ENCODE measurements at places on chromosomes 2 and 18.
A peak's percentile ranks its signal among the peaks of the same experiment; 100 is the strongest.

DNA sequence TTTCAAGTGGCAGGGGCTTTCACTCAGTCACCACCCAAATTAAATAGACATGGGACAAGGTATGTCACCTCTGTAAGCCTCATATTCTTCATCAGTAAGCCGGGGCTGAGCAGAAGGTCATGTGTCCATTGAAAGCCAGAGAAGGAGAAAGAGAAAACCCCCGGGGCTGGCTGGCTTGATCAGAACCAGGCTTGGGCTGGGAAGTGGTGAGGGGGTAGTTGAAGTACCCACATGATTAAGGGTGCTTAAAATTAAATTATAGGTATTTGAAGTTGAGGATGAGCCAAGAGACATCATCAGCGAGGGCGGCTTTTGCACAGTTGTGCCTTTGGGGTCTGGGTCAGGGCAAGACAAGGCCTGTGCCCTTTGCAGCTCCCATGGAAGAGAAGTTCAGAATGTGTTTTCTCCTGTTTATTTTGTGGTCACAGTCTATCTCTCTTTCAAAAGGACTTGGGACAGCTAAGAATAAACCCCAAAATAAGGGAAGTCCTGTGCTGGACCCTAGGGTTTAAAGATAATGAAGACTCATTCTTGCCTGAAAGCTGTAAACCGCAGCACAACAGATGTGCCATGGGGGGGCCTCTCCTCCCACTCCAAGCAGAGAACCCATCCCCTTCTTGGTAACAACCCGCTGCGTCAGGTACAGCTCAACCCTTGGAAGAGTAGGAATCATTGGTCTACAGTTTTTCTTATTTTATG, 10.7 kb downstream of the DBI start:
- no peak for DNase-seq

DNA sequence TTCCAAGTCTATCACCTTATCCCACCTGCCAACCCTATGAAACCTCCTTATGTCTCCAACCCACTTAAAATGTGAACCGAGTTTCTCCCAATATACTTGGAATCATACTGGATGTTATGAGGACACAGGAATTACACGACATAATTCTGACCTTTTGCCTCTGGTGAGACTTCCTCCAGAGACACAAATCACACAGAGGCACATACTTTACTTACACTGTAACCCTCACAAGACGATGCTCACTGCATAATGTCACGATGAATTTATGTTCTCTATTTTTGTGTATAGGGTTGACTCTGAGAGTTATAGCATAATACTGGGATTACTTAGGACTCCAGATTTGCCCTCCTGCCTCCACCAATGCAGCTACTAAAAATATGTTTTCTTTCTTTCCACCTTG, 28.0 kb upstream of the SETBP1 start:
- DNase-seq = no peak

- DNase-seq = no peak
Measured at GRCh38 chr2:68980956-68981355, 6.5 kb downstream of the GKN1 start.

- DNase-seq = peak; percentile 2
Measured at GRCh38 chr18:77765468-77765867, 515.8 kb downstream of the GALR1 start.

DNA sequence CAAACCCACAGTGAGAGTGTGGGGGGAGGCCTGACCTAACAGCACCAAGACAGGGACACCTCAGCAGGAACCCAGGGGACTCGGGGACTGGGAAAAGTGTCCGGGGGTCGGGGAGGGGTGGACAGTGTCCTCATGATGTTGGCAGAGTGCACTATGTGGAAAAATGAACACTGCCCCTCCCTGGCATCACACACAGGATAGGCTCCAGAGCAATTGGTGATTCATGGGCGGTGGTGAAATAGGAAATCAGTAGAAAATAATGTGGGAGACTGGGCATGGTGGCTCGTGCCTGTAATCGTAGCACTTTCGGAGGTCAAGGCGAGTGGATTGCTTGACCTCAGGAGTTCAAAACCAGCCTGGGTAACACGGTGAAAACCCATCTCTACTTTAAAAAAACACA, 3.6 kb upstream of the ANO7 start:
- DNase-seq = no peak

GRCh38 chr2:170339750-170340692, 162.1 kb downstream of the MYO3B start:
- no peak for DNase-seq

DNA sequence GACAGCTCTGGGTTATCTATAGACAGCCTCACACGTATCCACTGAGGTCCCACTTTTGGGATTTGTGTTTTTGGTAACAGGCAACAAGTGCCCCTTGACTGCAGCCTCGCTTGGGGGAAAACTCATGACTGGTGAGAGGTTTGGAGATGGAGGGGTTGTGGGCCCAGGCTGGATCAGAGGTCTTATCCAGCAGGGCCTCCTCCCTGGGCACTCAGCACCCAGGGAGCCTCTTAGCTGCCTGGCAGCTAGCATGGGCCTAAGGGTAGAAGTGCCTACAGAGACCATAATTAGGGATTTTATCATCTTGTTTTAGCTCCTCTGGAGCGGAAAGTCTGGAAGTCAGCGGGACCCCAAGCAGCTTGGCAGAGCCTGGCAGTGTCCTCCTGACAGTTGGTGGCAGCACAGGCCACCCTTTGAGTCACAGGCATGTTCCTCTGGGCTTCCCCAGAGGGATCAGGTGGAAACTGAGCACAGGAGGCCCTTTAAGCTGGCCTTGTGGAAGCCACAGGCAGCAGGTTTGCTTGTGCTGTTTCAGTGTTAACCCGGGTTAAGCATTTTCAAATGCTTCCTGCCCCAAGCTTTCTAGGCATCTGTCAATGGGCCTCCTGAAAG, 143.1 kb downstream of the KCTD1 start:
- peak; percentile 13 for DNase-seq
